ENCODE measurements at places on chromosomes 5 and 9. TPM values are rescaled to one million over a fixed set of nuclear protein-coding genes. Genes with fewer than 3 reads are reported as not detected.

Gene ISL1
- total RNA-seq: not detected

Gene EIF4EBP3
- 2.3 TPM for total RNA-seq

Gene TMED7
- total RNA-seq: 64.6 TPM

Gene FAM153A
- total RNA-seq: not detected

Gene SHC3
- total RNA-seq: 0.34 TPM

Measured in A549 treated with Mapracorat at 1 μM for 4 hours (cell line).